NCI-H187 treated with DMSO at 0.1 percent for 48 hours (cell line): ENCODE measurements at places on chromosomes 13 and 19.

GRCh38 chr19:38683393-38684077 lies 36.1 kb downstream of the ACTN4 start:
- DNase-seq = no peak

GRCh38 chr13:28012383-28012782 lies 23.9 kb upstream of the URAD start:
- no peak for DNase-seq

- no peak for DNase-seq
Measured at GRCh38 chr13:49951754-49952535, 15.8 kb upstream of the SPRYD7 start.

DNA sequence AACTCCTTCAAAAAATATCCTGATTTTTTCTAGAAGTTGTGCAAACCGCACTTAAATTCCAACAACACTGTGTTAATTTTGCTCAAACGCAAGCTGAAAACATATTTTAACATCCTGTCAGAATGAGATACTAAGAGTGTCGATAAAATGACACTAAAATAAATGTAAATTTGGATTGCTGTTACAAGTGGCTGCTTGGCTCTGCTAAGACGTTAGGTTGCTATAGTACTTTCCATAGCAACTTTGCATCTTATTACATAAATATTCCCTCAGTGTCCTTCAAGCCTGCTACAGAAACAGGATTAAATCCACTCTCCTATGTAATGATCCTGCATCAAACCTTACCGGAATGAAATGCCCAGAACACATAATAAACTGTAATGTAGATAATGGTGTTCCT lies 292.1 kb downstream of the DNAJC15 start:
- DNase-seq = no peak

DNA sequence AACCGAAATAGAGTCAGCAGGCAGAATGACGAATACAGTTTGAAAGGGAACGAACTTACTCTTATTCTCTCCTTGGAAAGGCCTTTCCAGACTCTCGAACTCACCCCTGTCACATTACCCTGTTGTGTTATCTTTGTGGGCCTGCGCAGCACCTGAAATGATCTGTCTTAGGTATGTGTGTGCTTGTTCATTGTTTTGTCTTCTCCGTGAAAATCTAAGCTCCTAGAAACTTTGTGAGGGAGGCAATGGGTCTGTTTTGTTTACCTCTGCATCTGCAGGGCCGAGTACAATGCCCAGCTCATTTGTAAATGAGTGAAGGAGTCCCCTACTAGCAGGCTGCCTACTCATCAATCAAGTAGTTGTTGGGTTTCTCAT lies 19.6 kb downstream of the HMGB1 start:
- DNase-seq = no peak

DNA sequence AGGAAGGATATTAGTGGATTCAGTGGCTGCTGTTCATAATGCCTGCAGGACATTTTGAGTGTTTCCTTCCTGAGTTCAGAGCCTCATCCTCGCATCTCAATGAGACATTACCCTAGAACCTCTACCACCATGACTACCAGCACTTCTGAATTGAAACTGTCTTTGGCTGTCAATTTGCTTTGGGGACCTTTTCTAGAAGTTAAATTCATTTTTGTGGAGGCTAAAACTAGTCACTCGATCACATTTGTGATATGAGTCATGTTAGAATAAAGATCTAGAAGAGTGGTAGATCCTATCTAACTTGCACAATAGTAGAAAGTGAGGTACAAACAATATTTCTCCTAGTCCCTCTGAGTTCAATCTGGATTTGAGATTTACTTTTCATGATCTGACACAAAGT lies 124.9 kb downstream of the KCNRG start:
- DNase-seq = no peak

- DNase-seq = no peak
Measured at GRCh38 chr13:33110713-33111413, 94.6 kb downstream of the KL start.

DNA sequence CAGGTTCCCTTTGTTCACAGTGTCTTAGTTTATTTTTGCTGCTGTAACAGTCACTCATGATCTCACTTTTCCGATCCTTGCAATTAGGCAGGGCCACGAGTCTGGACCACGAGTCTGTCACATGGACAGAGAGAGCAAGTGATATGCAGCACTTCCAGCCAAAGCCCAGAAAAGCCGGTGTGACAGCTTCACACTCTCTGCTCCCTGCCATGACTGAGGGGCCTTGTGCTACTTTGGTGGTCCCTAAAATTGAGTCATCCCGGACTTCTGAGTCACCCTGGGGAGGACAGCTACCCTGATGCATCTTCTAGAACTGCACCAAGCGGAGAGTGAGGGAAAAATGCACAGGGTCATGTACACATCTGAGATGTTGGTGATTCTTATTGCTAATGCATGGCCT lies 179.6 kb downstream of the EFNB2 start:
- DNase-seq = no peak

- no peak for DNase-seq
Measured at GRCh38 chr13:51637852-51638215, 53.6 kb downstream of the WDFY2 start.

GRCh38 chr13:44079413-44080205 lies 199.9 kb downstream of the LACC1 start:
- DNase-seq = no peak

DNA sequence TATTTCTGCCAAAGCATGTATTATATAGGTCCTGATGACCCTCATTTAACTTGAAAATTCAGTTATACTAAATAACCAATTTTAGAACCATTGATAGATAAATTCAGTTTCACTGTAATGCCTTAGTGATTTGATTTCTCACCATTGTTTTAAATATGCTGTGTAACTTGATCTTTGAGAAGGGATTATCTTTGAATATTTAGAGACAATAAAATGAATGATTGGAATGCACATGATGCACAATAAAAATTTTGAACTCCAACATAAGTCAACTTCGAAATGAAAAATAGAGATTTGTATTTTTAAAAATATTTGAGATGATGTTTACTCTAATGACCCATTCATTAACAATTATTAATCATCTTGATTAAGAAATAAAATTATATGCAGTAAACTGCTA lies 654.5 kb downstream of the OLFM4 start:
- no peak for DNase-seq

DNA sequence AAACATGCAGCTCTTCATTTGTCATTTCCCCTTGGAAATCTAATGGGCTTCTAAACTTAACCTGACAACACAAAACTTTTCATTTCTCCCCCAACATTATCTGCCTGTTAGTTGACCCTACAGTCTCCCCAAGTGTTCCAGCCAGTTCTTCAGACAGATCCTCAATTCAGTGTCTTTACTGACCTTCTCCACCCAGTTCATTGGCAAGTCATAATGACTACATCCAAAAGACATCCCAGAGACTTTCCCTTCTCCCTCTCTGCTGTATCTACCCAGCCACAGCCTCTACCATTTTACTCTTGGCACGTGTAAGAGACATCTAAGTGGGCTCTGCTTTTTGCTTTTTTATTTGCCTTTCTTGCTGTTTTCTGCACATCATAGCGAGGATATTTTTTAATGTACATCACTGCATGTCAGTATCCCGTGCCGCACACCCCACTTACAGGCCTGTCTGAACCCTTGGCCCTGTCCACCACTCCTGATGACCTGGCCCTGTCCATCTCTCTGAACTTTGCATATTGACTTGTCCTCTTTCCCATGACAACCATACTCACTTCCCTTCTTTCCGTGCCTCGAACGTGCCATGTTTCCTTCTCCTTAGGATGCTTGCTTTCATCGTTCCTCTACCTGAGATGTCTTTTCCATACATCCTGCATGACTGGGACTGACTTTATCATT lies 391.9 kb downstream of the IRS2 start:
- DNase-seq = no peak

- no peak for DNase-seq
Measured at GRCh38 chr19:29873801-29874575, 62.2 kb downstream of the CCNE1 start.

DNA sequence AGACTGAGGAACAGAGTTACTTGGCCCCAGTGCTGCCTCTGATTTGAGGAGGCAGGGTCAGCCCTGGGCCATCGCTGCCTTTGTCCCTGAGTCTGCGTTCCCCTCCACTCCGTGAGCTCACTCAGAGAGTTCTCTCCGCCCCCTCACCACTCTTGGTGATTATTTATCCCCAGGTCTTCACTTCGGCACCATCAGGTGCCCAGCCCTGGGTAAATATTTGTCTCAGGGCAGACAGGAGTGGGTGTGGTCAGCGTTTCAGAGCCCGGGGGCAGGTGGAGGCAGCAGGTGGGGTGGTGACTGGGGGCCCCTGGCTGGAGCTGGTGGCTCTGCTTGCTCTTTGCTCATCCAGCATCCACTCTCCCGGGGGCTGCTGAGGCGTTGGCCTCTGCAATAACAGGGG lies 20.6 kb downstream of the PPP1R37 start:
- peak; percentile 93 for DNase-seq

DNA sequence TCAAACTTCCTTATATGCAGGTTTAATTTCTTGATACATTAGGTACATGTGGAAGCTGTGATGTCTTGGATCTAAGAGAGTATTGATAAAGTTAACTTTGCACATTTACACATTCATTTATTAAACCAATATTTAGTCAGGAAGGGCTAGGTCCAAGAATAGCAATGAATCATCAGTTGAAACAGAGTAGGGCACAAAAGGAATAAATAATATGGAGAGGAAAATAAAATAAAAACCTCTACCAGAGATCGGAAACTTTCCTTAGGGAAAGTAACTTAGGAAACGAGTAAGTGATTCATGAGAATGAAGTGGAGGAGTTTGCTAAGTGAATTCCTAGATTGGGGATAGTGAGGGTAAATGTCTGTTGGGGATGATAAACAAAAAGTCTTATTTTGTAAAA lies 259.4 kb upstream of the DACH1 start:
- DNase-seq = no peak

GRCh38 chr13:107117327-107118012 lies 549.5 kb upstream of the ARGLU1 start:
- no peak for DNase-seq

DNA sequence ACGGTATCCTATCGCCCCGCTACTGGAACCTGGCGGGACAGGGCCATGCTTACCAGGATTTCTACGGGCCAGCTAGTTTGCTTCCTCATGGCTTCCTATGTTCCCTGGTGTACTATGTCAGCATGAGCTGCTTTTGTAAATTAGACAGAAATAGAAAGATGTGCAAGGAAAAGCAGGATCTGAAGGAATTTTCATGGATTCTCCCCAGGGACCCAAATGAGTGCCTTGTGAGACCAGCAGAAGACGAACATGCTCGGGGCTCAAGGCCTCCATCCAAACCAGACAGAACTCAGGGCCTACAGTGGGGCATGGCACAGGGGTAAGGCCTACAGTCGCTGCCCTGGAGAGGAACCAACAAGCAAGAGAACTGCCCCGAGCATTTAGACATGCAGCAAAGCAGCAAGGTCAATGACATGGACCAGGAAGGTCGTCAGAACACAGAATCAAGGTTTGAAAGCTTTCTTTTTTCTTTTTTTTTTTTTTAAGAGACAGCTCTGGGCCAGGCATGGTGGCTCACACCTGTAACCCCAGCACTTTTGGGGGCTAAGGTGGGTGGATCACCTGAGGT lies 17.3 kb downstream of the EPS15L1 start:
- no peak for DNase-seq

DNA sequence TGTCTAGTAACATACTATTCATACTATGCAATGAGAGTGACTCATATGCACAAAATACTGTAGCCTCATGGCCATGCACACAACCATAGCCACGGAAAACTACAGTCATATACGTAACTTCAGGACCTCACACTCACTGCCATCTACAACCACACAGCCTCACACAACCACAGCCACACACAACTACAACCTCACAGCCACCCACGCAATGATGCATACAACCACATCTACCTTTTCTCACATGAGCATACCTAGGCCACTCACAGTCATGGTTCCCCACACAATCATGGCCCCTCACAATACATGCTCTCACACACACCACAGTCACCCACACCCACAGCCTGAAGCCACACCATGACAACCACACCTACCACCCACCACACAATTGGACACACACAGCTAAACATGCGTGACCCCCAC lies 8.7 kb upstream of the TNFSF14 start:
- no peak for DNase-seq

DNA sequence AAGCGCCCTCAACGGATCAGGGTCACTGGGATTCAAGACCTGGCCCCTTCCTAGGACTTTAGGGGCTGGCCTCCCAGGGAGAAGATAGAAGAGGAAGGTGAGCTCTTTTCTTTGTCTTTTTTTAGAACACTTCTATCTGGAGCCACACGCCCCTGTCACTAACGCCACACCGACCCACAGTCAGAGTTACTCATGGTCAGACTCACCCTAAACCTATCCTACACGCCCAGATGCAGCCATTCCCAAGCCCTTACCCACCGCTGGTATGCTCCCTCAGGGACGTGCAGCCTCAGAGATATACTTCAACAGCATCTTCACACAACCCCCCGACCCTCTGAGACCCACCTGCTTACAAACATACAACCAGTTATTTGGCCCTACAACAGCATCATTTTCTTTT lies 29.9 kb upstream of the MUC16 start:
- DNase-seq = no peak
